Esophagus muscularis mucosa (tissue), 4 donors: ENCODE measurements at places on chromosomes 4 and X. TPM values are rescaled to one million over a fixed set of nuclear protein-coding genes. Genes with fewer than 3 reads are reported as not detected.
A peak's percentile ranks its signal among the peaks of the same experiment; 100 is the strongest.

DNA sequence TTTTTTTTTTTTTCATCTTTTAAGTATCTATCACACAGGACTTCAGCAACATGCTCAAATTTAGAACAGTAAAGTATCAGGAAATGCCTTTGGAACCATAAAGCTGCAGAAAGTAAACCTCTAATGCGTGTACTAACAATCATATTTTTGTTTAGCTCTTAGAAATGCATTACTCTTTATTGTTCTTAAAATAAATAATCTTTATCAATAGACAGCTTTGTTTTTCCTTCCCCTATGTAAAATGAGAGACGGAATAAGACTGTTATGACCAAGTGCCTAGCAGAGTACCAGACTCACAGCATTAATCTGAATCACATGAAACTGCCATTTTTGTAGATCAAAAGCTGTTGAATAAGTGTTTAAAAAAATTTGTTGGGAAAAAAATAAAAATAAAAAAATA, 50.5 kb upstream of the COL25A1 start:
- no peaks in the 10 kb centered on the region for H3K27me3 ChIP-seq
- no peaks in the 10 kb centered on the region for H3K36me3 ChIP-seq
- no peak for DNase-seq
- H3K4me3 ChIP-seq: no peak overlapping the region
- H3K4me1 ChIP-seq: no peaks in the 10 kb centered on the region
- H3K27ac ChIP-seq: no peak overlapping the region

DNA sequence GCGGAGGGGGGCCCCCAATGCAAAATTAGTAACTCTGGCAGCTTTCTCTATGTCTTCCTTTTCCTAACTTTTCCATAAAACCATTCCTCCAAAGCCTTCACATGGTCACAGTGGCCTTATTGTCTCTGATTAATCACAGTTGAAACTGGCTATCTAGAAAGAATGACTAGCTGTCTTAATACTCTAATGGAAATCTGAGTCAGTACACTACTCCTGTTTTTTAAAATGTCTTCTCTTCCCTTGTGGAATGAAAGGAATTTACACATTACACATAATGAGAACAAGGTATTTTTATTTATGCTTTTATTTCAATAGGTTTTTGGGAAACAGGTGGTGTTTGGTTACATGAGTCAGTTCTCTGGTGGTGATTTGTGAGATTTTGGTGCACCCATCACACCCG, 66.3 kb upstream of the PUDP start:
- DNase-seq: no peak
- H3K4me3 ChIP-seq: no peak overlapping the region
- H3K27ac ChIP-seq: no peak overlapping the region
- no peaks in the 10 kb centered on the region for H3K27me3 ChIP-seq
- H3K36me3 ChIP-seq: no peaks in the 10 kb centered on the region
- no peaks in the 10 kb centered on the region for H3K4me1 ChIP-seq

GRCh38 chrX:13620207-13620606, 32.7 kb upstream of the TCEANC start:
- no peaks in the 10 kb centered on the region for H3K27me3 ChIP-seq
- no peaks in the 10 kb centered on the region for H3K4me1 ChIP-seq
- H3K4me3 ChIP-seq: no peak overlapping the region
- no peak overlapping the region for H3K27ac ChIP-seq

DNA sequence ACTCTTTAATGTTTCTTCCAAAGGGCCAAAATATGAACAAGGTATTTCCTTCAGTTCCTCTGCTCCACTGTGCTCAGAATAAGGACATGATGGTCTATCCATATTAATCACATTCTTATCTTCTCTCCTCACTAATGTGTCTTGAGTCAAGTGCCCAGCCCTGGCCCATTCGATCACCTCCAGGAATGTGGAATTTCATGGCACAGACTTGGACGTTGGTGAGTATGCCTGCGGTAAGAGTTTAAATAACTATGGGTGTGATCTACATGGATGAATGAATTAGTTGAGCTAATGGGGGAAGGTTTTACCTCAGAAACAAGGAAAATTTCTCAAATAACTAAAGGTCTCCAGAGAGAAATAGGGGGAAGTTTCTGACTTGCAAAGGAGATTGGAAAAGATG, 174.0 kb downstream of the NPFFR2 start:
- H3K4me1 ChIP-seq: no peaks in the 10 kb centered on the region
- no peaks in the 10 kb centered on the region for H3K27me3 ChIP-seq
- no peak overlapping the region for H3K27ac ChIP-seq

COL4A6 gene
- total RNA-seq: 143 TPM

DNA sequence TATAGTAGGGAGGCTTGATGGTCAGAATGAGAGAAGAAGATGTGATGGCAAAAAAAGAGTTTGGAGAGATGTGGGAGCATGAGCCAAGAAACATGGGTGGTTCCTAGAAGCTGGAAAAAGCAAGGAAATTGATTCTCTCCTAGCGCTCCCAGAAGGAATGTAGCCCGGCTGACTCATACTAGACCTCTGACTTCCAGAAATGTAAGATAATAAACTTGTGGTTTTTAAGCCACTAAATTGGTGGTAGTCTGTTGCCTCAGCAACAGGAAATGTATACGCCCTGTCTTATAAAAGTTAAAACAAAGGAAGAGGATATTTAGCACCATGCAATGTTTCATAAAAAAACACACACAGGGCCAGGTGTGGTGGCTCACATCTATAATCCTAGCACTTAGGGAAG, 182.7 kb upstream of the PCDH7 start:
- H3K27ac ChIP-seq: no peak overlapping the region
- no peak overlapping the region for H3K4me3 ChIP-seq
- no peaks in the 10 kb centered on the region for H3K27me3 ChIP-seq
- no peaks in the 10 kb centered on the region for H3K36me3 ChIP-seq

GRCh38 chrX:53235566-53235965, 10.6 kb upstream of the KDM5C start:
- H3K4me3 ChIP-seq: no peak overlapping the region

CCDC149 gene
- total RNA-seq: 37.7 TPM

- no peak for DNase-seq
- no peak overlapping the region for H3K27ac ChIP-seq
- H3K4me1 ChIP-seq: no peaks in the 10 kb centered on the region
- no peak overlapping the region for H3K4me3 ChIP-seq
- H3K36me3 ChIP-seq: no peaks in the 10 kb centered on the region
Measured at GRCh38 chr4:183300655-183301054, 19.4 kb downstream of the CLDN22 start.

- no peak for DNase-seq
- H3K4me3 ChIP-seq: peak overlapping the region; percentile 90
- peaks cover 27% of the 10 kb centered on the region for H3K4me1 ChIP-seq
- peak overlapping the region; percentile 87 for H3K27ac ChIP-seq
- H3K36me3 ChIP-seq: no peaks in the 10 kb centered on the region
- no peaks in the 10 kb centered on the region for H3K27me3 ChIP-seq
Measured at GRCh38 chr4:104492183-104492771, 2.4 kb downstream of the CXXC4 start.

DNA sequence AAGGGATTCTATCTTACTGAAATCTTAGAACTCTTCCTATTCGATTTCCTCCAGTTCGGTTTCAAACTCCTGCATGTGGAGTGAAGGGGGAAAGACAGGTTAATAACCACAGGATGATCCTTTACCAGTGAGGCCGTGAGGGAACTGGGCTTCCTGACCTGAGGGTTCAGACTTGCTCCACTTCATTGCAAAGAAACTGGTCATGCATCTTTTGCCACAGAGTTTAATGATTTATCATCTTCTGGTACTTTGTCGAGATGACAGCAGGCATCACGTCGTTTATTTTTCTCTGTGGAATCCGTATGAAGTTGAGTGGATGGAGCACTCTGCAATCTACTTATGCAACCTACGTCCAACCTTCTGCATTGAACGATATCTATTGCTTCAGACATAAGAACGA, 145.9 kb upstream of the NLGN4X start:
- DNase-seq: no peak
- H3K27me3 ChIP-seq: no peaks in the 10 kb centered on the region
- H3K36me3 ChIP-seq: no peaks in the 10 kb centered on the region
- H3K4me3 ChIP-seq: no peak overlapping the region
- H3K27ac ChIP-seq: no peak overlapping the region

TRIM60 gene
- not detected for total RNA-seq

DNA sequence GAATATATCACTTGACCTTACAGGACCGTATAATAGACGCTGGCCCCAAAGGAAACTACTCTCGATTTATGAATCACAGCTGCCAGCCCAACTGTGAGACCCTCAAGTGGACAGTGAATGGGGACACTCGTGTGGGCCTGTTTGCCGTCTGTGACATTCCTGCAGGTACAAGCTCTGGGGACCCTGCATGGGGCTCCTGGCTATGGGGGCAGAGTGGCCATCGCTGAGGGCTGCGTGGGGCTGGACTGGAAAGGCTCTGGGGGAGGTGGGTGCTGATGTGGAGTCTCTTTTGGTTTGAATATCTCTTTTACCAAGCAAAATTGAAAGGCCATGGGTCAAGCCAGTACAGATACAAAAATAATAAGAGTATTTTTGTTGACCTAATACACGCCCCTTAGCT, 33.9 kb downstream of the NELFA start:
- H3K27me3 ChIP-seq: no peaks in the 10 kb centered on the region
- peaks cover 92% of the 10 kb centered on the region for H3K36me3 ChIP-seq
- no peak for DNase-seq
- no peaks in the 10 kb centered on the region for H3K4me1 ChIP-seq

GRCh38 chrX:96449896-96450295, 234.7 kb upstream of the DIAPH2 start:
- no peaks in the 10 kb centered on the region for H3K4me1 ChIP-seq
- no peak overlapping the region for H3K4me3 ChIP-seq
- H3K27ac ChIP-seq: no peak overlapping the region
- no peaks in the 10 kb centered on the region for H3K27me3 ChIP-seq

GRCh38 chr4:81085291-81085690, 54.8 kb downstream of the BMP3 start:
- no peak for DNase-seq
- H3K4me1 ChIP-seq: no peaks in the 10 kb centered on the region
- no peak overlapping the region for H3K4me3 ChIP-seq
- H3K27me3 ChIP-seq: no peaks in the 10 kb centered on the region
- H3K27ac ChIP-seq: no peak overlapping the region
- H3K36me3 ChIP-seq: no peaks in the 10 kb centered on the region

DNA sequence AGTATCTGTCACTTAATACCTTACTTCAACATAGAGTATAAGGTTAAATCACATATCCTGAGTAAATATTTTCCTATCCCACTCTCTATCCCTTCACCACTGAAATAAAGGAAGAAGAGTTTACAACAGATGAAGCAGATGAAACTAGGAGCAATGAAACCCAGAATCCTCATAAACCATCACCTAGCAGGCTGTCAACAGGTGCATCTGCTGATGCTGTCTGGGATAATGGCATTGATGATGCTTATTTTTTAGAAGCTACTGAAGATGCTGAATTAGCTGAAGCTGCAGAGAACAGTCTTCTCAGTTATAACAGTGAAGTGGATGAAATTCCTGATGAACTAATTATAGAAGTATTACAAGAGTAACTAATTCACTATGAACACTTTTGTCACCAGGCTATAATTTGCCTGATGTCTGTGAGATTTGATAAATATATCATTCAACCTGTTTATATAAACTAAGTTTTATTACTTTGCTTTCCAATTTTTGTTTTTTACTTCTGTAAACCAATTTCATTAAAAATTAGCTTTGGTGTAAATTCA, 39.4 kb downstream of the CENPU start:
- H3K27ac ChIP-seq: no peak overlapping the region
- no peaks in the 10 kb centered on the region for H3K27me3 ChIP-seq

DNA sequence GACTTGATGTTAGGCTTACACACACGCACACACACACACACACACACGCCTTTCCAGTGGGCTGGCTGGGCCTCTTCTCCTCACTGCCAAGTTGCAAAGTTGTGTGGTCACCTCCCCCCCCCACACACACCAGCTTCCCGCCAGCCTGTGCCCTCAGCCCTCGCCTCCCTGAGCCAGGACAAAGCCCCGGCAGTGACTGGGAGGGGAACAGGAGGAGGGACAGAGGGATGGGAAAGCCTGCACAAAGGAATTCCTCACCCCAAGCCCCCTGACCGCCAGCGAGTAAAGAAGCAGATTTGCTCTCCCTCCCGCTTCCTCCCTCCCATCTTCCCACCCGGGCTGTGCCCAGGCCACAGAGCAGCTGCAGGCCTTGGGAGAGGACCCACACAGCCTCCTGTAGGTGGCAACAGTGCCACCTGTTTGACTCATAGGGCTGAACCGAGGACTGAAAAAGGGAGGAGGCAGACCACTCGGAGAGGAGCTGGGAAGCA, at the start of gene GDPD2:
Gene GDPD2 (plus strand): TSS at position 464 of the 491 bp plus-strand sequence. CDS start 1,671 bp downstream, outside the sequence.
- no peak within 1 kb of the TSS for H3K27ac ChIP-seq
- H3K27me3 ChIP-seq: no peaks in the 10 kb centered on the region
- H3K4me1 ChIP-seq: no peaks in the 10 kb centered on the region
- DNase-seq: no peak
- H3K4me3 ChIP-seq: no peak within 1 kb of the TSS

GRCh38 chr4:107034996-107035818, 906 bp downstream of the DKK2 start:
- DNase-seq: no peak
- no peak overlapping the region for H3K27ac ChIP-seq
- H3K27me3 ChIP-seq: no peaks in the 10 kb centered on the region
- no peaks in the 10 kb centered on the region for H3K36me3 ChIP-seq

DNA sequence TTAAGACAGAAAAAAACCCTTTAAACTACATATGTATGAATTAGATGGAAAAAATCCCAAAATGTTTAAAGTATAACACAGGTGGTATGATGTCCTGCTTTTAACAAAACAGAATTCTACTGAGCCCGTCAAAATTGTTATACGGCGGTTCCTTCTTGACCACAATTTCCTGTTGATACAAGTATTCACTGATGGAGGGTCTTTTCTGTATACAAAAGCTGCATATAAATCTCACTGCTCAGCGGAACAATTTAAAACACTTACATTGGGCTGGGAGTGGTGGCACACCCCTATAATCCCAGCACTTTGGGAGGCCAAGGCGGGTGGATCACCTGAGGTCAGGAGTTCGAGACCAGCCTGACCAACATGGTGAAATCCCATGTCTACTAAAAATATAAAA, 62.4 kb downstream of the RPS6KA3 start:
- H3K27me3 ChIP-seq: no peaks in the 10 kb centered on the region
- no peak overlapping the region for H3K4me3 ChIP-seq
- H3K27ac ChIP-seq: no peak overlapping the region

- no peaks in the 10 kb centered on the region for H3K27me3 ChIP-seq
- H3K27ac ChIP-seq: no peak overlapping the region
- no peaks in the 10 kb centered on the region for H3K4me1 ChIP-seq
- no peak for DNase-seq
- no peaks in the 10 kb centered on the region for H3K36me3 ChIP-seq
Measured at GRCh38 chr4:135949931-135950330, 1582.4 kb downstream of the PCDH18 start.

DCAF12L1 gene
- total RNA-seq: not detected

NLRP2B gene
- total RNA-seq: not detected

DNA sequence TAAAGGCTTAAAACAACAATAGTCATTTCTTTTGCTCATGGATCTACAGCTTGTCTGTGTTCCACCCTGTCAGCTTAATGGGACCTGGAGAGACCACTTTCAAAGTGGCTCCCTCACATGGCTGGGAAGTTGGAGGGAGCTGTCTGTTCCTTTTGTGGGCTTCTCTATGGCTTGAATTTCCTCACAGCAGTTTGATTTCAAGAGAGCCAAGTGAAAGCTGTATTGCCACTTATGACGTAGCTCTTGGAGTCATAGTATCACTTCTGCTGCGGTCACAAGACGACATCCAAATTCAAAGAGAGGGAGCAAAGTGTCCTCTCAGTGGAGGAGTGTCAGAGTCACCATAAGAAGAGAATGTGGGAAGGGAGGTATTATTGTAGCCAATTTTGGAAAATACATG, 22.7 kb upstream of the ACSL1 start:
- H3K4me1 ChIP-seq: no peaks in the 10 kb centered on the region
- H3K36me3 ChIP-seq: no peaks in the 10 kb centered on the region
- no peak overlapping the region for H3K27ac ChIP-seq
- no peak for DNase-seq
- no peak overlapping the region for H3K4me3 ChIP-seq
